ENCODE measurements at places on chromosomes 16 and 17.

- DNase-seq, result no peak
Measured at GRCh38 chr16:55815320-55815719, 17.6 kb downstream of the CES1 start.

DNA sequence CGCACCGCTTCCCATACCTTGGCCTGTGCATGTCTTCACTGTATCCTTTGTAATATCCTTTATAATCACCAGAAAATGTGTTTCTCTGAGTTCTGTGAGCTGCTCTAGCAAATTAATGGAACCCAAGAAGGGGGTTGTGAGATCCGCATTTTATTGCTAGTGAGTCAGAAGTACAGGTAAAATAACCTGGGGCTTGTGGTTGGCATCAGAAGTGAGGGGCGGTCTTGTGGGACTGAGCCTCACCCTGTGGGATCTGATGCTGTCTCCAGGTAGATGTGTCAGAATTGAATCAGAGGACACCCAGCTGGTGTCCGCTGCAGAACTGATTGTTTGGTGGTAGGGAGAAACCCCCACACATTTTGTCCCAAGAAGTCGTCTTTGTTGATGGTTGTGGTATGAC, 382.4 kb downstream of the SNX29 start:
- DNase-seq, result no peak

GRCh38 chr17:73595479-73595878, 48.8 kb downstream of the SDK2 start:
- peak; percentile 12 for DNase-seq

- no peak for DNase-seq
Measured at GRCh38 chr16:2082983-2083364, 35.2 kb downstream of the TSC2 start.

- DNase-seq, result no peak
Measured at GRCh38 chr17:48617471-48618255, 2.6 kb upstream of the HOXB8 start.

DNA sequence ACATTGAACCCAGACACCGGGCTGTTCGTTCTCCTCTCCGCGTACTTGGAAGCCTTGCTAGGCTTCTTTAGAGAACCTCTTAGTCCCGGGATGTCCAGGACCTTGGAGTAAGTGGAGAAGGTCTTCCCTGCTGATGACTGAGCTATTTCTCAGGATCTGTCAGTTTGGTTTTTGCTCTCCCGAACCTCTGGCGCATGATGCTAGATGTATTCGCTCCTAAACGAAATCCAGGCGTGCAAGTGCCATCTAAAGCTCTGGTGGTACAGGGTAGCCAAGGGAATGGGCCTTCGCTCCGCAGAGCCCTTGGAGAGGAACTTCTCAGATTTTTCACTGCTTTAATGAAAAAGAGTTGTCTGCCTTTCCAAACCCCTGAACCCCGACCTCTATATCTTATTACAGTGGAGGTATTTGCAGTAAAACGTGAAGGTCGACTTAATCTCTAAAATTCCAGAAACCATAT, 547 bp downstream of the VMP1 start:
- no peak for DNase-seq

GRCh38 chr17:21125862-21126261, 902 bp upstream of the DHRS7B start:
- DNase-seq, result peak; percentile 85

DNA sequence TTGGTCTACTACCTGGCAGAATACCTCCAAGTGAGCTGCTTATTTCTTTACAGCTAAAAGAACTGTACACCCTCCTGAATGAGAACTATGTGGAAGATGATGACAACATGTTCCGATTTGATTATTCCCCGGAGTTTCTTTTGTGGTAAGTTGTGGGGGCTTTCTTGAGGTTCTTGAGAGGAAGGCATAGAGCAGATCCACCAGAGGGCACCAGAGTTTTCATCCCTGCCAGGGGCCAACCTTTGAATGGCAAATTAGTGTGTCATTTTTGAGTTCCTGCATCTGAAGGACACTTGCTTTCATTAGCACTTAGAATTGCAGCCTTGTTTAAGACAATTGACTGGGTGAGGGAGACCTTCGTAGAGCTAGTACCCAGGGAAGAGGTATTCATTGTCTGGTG, 35.0 kb downstream of the NMT1 start:
- DNase-seq, result peak; percentile 57

DNA sequence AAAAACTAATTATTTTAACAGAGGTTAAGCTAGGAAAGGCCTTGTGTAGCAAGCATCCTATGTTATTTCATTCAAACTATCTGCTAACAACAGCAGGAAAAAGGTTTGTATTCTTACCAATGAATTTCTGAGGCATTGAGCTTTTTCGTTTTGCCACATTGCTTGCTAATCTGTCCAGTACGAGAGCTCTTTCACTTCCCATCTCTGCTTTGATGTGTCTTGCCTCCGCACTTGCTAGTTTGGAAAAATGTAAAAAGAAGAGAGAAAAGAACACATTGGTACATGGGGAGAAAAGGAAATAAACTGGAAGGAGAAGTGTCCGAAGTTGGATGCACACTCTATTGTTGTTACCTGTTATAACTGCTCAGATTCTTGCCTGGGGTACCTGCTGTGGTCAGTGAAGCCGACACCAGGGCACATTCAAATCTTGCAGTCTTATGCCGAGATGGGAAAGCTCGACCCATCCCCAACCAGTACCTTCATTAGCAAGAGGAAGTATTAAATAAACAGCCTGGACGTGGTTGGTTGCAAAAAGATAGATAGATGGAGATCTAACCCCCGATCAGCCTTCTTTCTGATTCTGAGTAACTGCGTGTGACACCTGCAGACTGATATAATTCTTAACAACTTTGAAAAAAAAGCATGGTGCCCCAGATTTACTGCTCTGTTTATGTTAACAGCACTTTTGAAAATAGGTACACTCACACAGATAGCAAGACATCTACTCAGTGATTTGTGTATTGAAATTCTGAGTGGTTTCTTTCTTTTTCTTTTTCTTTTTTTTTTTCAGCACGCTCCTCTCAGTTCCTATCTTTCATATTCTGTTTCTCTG, 40.0 kb downstream of the GRB7 start:
- no peak for DNase-seq

DNA sequence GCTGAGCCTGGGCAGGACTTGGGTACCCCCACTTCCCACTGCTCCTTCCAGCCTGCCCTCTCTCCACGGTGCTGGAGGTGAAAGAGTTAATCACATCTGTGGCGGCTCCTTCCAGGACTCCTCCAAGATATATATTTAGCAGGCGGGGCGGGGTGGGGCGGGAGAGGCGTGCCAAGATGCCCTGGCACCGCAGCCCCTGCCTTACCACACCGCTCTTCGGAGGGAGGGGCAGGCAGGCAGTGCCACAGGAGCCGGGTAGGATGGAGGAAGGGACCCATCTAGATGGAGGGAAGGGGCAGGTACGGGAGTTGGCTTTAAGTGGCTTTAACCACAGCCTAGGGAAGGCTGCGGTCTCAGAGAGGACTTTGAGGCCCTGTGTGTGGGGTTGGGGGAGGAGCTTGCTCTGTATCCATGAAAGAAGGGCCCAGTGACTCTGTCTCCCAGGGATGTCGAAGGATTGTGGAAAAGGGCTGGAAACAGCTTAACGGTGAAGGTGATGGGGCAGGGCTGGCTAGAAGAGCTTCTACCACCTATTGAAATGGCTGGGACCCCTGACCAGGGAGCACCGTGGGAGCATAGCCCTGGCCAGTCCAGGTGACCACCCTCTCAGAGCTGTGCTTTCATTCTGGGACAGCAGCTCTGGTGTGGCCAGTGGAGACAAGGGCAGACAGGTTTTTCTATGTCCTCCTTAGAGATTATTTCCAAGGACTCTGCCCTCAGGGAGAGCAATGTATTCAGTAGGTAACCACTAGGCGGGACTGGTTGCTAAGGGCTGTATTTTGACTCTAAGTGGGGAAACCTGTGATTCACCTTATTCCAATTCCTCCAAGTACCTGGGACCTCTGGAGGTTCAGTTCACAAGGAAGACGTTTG, 13.0 kb downstream of the GPR142 start:
- peak; percentile 67 for DNase-seq

DNA sequence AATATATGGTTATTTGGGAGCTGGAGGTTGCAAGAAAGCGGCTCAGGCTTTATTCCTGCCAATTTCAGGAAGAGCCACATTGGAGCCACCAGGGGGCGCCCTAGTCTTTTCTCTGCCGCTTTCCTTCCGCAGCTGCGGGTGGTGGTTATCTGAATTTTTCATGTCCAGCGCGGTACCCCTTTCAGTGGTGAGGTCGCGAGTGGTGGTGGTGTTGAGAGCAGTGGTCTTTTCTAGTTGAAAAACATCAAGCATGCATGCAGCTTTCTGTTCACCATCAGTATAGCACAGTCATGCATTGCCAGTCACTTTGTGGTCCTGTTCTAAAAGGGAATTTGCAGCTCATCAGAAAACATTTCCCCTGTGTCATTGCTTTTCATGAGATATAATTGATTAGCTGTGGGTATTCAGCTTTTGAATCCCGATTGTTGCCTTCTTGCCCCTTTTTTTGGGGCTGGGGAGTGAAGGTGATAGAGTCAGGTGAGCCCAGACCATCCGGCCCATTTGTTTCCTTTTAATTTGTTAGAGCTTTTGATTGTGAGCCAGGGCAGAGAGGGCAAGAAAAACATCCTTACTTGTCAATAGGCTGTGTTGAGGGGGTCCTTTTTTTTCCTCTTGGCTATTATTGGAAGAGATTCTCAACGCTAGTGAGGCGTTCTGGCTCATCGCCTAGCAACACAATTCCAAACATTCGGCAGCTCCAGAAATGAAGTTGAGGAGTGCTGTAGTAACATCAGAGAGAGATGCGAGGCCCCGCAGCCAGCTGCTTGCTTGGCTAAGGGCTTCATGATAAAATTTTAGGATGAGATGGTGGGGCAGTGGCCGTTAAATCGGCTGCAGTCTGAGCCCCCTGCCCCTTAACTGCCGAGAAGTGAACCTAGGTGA, 119.0 kb downstream of the SNX29 start:
- peak; percentile 70 for DNase-seq

DNA sequence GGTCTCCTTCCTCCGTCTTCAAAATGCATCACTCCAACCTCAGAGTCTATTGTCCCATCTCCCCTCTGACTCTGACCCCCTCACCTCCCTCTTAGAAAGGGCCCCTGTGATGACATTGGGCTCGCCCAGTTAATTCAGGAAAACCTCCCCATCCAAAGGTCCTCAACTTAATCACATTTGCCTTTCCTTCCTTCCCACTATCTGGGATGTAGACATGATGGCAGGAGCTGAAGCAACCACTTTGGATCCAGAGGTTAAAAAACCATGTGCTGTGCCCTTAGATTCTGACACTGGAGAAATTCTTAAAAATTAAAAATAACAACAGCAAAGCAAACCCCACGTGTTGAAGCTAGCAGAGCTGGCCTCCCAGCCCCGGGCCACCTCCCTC, 80.2 kb downstream of the ZDHHC7 start:
- no peak for DNase-seq

DNA sequence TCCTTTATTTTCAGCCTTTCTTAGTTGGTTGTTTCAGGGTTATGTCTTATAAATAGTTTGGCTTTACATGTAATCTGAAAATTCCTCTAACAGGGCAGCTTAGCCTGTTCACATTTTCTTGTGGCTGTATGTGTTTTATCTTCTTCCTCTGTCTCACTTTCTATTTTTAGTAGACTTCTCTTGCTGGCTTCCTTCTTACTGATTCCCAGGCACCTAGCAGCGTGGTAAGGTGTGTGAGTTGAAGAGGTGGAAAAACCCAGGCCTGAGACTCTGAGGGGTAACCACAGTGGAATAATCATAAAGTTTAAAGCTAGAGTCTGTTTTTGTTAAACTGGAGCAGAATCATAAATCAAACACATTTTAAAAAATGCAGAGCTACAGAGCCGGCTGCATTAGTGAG, 190.9 kb downstream of the LGALS9B start:
- DNase-seq, result no peak
